ENCODE measurements at places on chromosomes 11 and 22.

- no peak for DNase-seq
Measured at GRCh38 chr11:6199174-6199810, at the start of gene OR52W1. Gene OR52W1 (plus strand): TSS chr11:6199224. CDS start chr11:6199224, 0 bp downstream.

DNA sequence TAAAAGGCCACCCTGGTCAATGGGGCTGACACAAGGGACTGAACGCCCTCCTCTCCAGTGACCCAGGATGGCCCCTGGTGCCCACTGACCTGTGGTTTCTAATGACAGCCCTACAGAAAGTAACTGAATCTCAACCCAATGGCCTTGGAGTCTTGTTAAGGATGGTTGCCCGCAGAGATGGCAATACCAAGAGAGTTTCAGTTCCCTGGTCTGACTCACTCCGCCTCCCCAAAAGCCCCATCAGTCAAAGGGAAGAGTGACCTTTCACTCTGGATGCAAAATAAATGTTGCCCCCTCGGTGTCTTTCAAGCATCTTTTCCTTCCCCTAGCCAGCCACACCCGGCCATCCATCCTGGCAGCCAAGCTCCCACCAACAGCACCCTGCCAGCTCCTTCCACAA, 57.7 kb upstream of the ISX start:
- DNase-seq: no peak

GRCh38 chr22:47724751-47725150, 962.3 kb downstream of the TBC1D22A start:
- no peak for DNase-seq

DNA sequence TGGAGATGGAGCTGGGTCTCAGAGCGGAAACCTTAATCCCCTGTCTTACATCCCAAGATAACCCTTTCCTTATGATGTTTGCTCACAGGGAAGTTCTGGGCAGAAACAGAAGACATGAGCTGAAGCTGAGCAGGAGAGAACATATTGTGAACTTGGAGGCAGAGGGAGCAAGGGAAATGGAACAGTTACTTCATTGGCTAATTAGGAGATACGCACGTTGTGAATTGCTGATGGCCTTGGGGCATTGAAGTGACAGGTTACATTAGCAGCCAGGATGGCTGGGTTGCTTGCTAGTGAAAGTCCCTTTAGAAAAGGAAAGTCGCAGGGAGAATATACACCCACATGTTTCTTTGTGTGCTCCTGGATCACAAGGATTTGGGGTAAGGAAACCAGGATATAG, 48.7 kb downstream of the TENM4 start:
- DNase-seq: no peak

GRCh38 chr22:26953012-26953883, 295.9 kb downstream of the MIAT start:
- no peak for DNase-seq

GRCh38 chr11:67251841-67252240, 14.4 kb upstream of the GRK2 start:
- no peak for DNase-seq

DNA sequence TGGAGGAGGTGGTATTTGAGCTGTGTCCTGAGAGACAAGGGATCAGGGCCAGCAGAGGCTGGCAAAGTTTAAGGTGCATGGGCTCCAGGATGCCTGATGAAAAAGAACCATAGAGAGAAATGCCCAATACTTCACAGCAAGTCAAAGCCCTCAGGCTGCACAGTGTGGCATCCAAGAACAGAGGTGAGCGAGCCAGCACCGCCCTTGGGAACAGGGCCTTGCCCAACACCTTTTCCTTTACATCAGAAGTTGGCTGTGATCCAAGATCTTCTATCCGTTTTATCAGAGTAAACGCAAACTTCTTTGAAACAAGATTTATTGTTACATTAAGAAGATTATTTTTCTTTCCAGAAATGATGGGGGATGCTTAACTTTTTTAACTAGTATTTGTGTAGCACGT, 1.4 kb downstream of the B3GNT6 start:
- no peak for DNase-seq

GRCh38 chr11:59859673-59860072, 6.6 kb downstream of the TCN1 start:
- no peak for DNase-seq

- no peak for DNase-seq
Measured at GRCh38 chr22:49530671-49531367, 296.9 kb downstream of the BRD1 start.

DNA sequence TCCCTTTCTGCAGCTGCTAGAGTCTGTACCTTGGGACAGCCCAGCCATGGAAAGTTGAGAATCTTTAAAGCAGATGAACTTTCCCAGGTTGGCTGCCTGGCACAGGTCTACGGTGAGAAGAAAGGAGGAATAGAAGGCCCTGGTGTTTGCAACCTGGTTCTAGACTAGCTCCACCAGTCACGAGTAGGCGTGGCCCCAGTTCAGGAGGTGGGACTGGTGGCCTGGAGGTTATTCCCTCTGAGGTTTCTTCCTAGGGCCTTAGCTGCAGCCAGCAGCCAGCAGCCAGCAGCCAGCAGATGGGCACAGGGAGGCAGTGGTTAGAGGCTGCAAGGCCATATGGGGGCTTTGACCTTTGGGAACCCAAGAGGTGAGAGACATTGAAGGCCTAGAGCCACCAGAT, 40.9 kb downstream of the PRDM11 start:
- DNase-seq: no peak

- DNase-seq: no peak
Measured at GRCh38 chr22:37244922-37245722, 1.1 kb upstream of the RAC2 start.

DNA sequence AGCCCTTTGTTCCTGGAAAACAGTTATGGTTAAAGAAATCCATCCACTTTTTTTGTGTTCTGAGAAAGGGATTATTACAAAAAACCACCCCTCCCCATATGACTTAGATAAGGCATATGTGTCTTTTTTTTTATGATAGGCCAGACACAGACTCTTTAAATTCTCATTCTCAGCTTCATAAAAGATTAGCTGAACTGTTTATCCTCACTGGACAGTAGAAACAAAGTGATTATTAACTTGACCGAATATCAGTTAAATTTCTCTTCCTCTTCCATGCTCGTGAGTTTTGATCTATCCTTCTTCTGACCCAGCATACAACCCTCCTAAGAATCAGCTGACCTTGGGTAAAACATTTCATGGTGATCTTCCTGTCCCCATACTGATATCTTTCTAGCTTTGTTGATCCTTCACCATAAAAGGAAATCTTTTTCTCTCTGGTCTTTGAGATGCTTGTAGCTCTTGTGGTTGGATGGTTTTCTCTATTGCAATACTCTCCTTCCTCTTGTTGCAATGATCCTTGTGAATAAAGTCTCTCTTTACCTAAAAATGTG, 26.2 kb downstream of the OR2AG2 start:
- DNase-seq: no peak

DNA sequence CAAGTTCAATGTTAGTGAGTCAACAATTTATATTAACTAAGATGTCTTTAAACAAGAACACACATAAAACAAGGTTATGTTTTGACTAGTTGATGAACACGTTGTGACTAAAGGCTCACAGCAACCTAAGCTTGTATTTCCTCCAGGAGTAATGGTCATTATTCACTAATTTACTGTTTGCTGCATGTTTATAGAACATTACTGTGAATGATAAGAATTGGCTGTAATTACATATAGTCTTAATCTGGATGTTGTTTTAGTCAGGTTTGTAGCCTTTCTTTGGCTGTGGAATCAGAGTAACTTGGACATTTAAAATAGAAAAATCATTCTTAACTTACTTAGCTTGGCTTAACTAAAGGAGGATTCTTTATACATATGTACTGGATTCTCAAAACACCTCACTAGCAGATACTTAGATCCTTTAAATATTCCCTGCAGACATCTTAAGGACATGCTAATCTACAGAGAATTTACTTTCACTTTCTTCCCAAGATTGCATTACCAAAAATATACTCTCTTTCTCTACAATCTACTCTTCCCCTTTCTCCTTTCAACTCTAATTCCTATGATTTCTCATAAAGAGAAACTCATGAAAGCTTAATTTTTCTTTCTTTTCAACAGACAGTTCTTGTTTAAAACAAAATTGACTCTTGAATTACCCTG, 319.7 kb upstream of the CTSC start:
- no peak for DNase-seq

GRCh38 chr11:20337526-20338154, 25.9 kb upstream of the HTATIP2 start:
- DNase-seq: no peak

DNA sequence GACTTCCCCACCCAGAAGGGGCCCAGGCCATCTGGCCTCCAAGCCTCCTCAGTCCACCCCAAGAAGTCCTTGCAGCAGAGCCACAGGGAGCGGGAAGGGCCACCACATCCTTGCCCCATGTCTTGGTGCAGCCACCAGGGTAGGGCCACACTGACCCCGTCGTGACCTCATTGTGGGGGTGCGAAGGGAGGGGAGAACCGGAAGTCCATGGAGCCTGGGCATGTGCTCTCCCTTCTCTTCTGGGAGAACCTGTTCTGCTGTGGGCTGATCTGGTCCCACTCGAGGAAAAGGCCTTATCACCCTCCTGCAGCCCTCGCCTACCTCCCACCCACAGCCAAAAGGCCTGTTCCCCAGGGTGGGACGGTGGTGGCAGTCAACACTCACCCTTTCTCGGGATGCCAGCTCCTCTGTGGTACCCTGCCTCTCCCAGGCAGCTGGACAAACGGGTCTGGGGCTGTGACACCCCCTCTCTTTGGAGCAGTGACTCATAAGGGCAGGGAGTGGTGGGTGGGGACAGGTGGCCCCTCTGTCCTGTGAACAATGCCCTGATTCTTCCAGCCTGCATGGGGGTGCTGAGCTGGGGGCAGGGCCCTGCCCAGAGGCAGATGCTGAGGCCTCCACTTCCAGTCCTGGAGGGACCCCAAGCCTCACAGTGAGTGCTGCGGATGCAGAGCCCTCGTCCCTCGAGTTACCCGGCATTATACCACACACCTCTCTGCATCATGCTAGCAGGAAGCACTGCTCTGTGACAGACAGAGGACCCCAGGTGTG, 14.6 kb upstream of the CTSD start:
- DNase-seq: no peak

GRCh38 chr11:90468923-90469322, 246.1 kb upstream of the CHORDC1 start:
- DNase-seq: no peak

- DNase-seq: no peak
Measured at GRCh38 chr11:65471447-65471891, 27.4 kb upstream of the MALAT1 start.

DNA sequence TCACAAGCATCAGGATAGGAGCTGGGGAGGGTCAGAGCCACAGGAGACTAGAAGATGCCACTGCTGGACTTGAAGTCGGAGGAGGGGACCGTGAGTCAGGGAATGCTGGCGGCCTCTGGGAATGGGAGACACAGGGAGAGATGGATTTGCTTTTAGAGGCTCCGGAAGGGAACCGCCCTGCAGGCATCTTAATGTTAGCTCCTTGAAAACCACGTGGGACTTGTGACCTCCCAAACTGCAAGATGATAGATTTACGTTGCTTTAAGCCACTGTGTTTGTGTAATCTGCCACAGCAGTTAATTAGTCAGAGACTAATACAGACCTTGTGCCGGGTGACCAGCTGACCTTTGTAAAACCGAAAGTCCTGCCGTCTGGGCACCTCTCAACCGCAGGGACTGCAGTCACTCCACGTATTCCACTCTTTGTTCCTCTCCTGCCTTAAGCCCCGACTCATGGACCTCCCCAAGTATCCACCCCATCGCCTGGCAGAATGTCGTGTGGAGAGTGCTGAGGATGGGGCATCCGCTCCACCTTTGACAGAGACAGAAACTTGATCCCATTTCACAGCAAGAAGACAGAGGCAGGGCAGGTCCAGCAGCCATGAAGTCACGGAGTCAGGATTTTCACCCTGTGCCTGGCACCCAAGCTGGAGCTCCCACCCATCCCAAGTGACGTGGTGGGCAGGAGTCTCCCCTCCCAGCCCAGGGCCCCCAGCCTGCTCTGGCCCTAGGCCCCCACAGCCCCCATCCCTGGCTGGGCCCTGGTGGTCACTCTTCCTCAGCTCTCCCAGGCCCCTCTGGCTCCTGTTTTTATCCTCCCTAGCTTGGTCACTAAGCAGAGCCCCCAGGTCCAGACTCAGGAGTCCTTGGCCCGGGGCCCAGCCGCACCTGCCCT, 19.4 kb upstream of the CTSD start:
- DNase-seq: no peak

DNA sequence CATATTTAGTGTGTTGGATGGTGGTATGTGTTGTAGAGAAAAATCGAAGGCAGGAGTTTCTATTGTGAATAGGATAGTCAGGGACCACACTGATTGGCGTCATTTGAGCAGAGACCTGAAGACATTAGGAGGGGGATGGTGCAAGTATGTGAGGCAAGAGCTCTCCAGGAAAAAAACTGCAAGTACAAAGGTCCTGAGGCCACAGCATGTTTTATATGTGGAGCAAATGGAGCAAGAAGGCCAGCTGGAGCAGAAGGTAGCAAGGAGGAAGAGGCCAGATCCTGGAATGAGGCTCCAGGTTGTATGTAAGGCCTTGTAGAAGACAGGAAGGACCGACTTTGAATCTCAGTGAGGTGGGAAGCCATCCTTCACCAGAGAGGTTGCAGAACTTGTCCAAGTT, 14.2 kb upstream of the MICALL1 start:
- no peak for DNase-seq

GRCh38 chr22:48624401-48624800, 1203.3 kb downstream of the BRD1 start:
- DNase-seq: no peak

- DNase-seq: no peak
Measured at GRCh38 chr11:120280600-120281051, 40.7 kb downstream of the POU2F3 start.

DNA sequence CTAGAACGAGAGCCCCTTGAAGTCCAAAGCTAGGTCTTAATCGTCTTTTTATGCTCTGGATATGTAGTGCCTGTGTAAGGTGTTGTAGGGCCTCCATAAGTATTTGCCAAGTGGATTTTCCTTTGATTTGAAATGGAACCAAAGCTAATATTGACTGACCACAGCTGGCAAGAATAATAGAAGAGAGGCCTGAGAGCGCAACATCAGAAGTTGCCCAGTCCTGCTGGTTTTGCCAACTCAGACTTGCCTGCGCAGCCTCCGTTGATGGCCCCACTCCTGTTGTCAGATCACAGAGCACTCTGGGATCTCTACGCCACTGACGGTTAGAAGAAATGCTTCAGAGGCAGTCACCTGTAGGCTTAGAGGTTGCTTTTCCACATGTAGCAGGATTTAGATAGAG, 251.2 kb downstream of the TENM4 start:
- no peak for DNase-seq

GRCh38 chr11:70846781-70847655, 405.4 kb downstream of the SHANK2 start:
- DNase-seq: no peak

GRCh38 chr11:106473089-106473722, 395.7 kb downstream of the AASDHPPT start:
- DNase-seq: no peak
